ENCODE measurements at places on chromosomes 6 and 20. TPM values are rescaled to one million over a fixed set of nuclear protein-coding genes. Genes with fewer than 3 reads are reported as not detected.

DNA sequence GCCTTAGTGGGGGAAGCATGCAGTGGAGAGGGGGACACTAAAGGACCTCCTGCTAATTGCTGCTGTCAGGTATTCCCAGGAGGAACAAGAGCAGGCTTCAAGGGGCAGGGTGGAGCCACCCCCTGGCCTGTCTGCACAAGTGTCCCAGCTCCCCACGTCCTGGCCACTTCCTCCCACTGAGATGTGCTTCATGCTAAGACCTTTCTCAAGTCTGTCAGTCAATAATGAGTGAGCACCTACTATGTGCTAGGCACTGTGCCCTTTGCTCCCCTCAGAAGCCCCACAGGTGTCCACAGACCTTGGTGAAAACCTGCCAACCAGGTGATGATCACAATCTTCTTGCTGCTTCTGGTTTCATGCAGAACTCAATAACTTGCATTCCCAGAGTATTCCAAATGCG is 147.9 kb downstream of the UNC5CL start:
- DNase-seq: no peak

GRCh38 chr6:63023726-63024125 is 187.5 kb upstream of the FKBP1C start:
- no peak for DNase-seq

- DNase-seq: no peak
Observed at GRCh38 chr6:17161076-17161475, 59.2 kb downstream of the STMND1 start.

DNA sequence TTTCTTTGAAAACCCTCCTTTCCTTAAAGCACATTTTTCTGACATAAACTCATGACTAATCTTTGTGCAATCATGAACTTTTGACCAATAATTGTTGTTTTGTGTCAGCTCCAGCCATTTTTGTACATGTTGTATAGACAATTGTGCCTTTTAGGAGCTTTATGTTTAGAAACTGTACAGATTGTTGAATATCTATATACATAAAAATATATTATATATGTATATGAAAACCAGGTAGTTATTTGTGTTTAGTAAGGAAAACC is 125.7 kb upstream of the EDN1 start:
- DNase-seq: no peak

GRCh38 chr6:14946753-14947152 is 299.1 kb upstream of the JARID2 start:
- no peak for DNase-seq

DNA sequence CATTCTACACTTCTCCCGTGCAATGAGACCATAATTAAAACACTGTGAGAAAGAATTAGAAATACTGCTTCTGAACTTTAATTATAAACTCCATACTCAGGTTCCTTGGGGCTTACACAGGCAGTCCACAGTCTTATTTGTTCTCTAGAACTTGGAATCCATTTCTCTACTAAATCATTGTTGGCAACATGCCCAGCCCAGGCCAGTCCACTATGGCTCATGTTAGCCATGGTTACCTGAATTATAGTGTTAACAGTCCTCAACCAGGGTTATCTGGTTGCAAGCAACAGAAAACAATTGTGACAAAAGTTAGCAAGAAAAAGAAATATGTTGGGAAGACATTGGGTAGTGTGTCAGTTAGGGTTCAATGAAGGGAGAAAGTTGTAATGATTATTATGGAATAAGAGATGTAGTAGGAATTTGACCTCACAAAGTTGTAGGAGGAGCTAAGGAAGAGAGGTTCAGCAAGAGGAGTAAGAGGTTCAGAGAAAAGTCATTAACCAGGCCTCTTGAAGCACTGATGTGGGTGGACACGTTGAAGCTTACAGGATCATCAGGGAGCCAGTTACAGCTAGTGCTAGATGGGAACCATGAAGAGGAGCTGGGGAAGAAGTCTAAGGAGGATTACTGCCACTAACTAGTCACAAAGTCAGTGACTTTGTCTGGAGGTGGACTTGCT is 352.5 kb upstream of the PRND start:
- DNase-seq: no peak

DNA sequence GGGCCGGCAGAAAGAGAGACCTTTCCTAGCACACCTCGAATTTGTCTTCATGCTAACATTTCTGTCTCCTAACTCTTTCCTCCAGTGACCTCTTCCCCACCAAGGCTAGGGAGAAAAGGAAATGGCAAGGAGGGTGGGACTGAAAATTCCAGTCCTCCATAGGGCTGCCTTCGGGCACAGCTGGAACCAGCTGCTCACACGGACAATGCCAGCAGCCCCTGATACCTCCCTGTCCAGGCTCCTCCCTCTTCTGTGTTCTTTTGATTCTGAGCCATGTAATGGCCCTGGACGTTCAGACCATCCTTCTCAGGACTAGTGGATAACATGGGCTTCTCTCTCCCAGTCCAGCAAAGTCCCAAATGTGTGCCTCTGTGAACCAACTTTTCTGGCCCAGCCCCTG is 29.1 kb upstream of the PHACTR3 start:
- DNase-seq: no peak

- no peak for DNase-seq
Observed at GRCh38 chr20:17300113-17300512, 73.3 kb downstream of the PCSK2 start.

GRCh38 chr20:23230766-23231385 is 119.7 kb upstream of the NXT1 start:
- DNase-seq: no peak

- DNase-seq: no peak
Observed at GRCh38 chr6:158506601-158507000, 53.3 kb upstream of the TMEM181 start.

DNA sequence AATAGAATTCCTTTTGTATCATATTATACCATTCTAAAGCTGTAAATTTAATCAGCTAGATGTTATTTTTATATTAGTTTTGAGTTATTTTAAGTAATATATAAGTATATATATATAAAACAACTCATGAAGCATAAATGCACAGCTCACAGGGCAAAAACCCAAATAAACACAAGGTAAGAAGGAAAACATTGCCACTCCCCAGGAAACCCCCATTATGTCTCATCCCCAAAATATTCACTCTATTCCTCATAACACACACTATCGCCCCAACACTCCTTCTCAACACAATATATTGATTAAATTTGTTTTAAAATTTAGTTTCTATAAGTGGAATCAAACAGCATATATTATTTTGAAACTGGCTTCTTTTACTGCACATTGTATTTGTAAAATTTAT is 98.6 kb upstream of the FAM83B start:
- DNase-seq: no peak

DNA sequence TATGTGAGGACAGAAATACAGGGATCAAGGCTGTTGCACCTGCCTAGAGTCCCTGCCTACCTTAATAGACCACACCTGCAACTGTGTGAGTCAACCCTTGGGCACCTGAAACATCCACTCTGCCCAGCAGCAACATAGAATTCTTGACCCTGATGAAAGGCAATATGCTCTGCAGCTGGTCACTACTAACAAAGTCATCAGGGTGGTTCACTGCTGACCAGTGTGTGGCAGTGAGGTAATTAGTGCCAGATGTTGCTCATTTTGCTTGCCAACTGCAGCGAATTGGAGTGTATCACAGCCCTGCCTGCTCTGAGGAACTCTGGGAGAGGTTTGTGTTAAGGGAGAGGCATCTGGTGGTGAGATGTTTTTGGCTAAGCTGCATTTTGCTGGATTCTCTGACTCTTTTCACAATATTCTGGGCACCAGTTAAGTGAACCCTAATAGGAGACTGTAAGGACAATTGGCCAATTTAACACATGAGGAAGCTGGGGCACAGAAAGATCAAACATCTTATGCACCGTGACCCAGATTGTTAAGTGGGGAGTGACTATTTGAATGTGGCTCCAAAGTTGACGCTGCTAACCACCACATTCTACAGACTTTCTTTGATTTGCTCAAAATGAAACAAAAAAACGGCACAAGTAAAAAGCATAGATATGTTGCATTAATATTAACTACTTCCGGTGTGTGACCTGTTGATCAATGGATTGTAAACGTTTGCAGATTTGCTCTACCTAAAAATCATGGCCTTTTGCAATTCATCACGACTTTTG is 61.9 kb upstream of the OPRM1 start:
- no peak for DNase-seq

- DNase-seq: peak; percentile 49
Observed at GRCh38 chr20:36394340-36394965, 88.3 kb downstream of the DLGAP4 start.

DNA sequence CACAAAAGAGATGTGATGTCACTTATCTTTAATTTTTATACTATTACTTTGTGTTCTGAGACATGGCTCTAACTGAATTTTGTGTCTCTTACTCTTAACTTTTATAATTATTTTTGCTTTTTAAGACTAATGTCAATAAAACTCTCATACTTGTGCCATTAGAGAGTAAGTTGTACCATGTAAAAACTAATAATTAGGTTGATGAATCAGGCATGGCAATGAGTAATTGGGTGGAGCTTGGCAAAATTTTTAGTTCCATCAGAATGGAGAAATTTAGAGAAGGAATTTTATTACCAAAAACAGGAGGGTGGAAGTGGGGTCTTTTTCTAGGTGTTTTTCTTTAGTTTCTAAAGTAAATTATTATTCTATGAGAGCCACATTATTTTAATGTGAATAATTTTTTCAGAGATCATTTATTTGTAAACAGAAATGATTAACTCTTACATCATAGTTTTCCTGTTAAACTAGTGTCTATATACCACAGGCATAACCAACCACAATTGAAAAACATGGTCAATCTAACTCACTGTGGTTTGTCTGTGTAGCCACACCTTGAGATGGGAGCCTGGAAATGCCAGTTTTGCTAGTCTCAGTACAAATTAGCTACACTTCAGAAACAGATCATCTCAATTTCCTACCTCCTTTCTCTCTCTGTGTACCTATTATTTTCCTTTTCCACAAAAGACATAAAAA is 51.8 kb downstream of the ELOVL4 start:
- DNase-seq: no peak

DNA sequence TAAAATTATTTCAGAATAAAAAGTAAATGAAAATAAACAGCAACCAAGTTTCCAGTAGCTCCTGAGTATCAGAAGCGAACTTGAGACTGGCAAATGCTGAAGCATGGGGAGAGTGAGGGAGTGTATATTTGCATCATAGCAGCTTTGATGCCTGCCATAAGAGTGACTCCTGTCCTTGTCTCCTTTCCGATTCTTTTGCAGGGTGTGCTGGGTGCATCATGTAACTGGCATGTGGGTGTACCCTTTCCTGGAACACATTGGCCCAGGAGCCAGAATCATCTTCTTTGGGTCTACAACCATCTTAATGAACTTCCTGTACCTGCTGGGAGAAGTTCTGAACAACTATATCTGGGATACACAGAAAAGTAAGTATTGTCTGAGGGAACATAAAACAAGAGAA is 117.4 kb downstream of the ADAT2 start:
- no peak for DNase-seq

DNA sequence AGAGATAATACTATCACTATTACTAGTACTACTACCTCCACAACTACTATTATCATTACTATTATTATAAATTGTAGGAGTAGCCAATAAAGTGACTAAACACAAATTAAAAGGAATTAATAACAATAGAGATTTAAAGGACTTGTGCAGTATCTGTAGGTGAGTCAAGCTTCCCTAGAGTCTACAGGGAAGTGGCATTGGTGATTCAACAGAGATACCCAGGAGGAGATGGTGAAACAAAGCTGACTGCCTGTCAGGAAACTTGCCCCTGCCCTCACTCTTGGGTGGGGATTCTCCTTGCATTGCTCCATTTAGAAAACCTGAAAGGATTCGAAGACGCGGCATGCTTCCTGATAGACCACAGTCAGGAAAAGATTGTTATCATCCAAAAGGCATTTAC is 23.3 kb upstream of the BCLAF1 start:
- DNase-seq: no peak

DNA sequence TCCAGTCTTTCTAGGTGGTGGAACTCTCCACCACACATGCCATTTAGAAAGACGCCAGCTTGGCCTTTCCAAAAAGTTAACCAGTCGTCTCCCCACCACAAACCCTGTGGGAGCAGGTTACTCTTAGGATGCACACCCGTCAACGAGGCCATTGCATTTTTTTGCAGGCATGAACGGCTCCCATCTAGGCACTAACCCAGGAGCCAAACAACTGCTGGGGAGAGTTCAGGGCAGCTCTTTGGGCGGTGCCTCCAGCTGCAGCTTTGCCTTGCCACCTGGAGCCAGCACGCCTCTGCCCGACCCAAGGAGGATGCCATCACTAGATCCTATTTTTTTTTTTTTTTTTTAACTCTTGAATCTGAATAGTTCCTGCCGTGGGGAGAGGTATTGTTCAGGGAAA is 39.9 kb downstream of the TBC1D7 start:
- DNase-seq: no peak

GRCh38 chr6:121873595-121873994 is 438.1 kb downstream of the GJA1 start:
- no peak for DNase-seq

DNA sequence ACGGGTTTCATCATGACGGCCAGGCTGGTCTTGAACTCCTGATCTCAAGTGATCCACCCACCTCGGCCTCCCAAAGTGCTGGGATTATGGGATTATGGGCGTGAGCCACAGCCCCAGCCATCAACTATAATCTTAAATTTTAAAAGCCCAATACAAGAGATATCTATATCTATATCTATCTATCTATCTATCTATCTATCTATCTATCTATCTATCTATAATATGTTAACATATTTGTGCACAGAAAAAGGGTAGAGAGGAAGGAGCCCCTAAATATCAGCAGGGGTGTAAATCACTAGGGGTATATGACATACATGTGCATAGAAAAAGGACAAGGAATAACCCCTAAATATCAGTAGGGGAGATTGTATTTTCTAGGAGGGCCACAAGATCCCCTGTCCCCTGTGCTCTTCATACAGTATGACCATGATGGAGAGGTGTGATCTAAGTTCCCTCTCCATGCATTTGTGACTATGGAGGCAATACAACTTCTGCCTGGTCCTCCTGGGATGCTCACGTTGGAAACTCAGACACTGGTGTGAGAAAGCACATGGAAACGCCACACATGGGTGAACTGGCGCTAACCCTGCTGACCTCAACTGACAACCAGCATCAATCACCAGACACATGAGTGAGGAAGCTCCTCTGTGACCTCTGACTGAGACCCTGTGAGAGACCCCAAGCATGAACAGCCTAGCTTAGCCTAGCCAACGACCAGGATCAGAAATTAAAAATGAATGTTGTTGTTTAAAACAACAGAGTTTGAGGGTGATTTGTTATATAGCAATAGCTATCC is 1.2 kb upstream of the SPATS1 start:
- DNase-seq: no peak

DNA sequence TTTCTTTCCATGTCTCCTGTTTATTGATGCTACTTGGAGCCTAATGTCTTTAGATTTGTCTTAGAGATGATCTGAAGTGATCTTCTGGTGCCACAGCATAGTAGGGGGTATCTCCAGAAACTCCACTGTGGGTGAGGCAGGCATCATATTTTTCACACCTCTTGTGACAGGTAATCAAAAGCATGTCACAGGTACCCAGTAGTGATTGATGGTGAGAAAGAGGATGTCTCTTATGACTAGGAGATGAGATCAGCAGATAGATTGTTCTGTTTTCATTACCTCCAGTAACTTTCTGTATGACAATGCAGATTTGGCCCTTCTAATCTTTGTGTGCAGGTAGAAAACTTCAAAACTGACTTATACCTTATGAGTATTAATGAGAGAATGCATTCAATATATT is 13.5 kb downstream of the NCOA7 start:
- no peak for DNase-seq

Gene KCNB1
- total RNA-seq: 5.8 TPM

Gene ULBP2
- total RNA-seq: 5.3 TPM

Gene SMAP1
- total RNA-seq: 61.5 TPM

Gene TP53TG5
- not detected for total RNA-seq

Gene BNIP5
- not detected for total RNA-seq

Gene RAET1L
- 0.62 TPM for total RNA-seq

Gene LTB
- 0.31 TPM for total RNA-seq

Data from occipital lobe (tissue), 3 donors.